ENCODE measurements at places on chromosomes 11 and 22.

- no peak for DNase-seq
Measured at GRCh38 chr22:25697181-25697664, 44.8 kb upstream of the MYO18B start.

DNA sequence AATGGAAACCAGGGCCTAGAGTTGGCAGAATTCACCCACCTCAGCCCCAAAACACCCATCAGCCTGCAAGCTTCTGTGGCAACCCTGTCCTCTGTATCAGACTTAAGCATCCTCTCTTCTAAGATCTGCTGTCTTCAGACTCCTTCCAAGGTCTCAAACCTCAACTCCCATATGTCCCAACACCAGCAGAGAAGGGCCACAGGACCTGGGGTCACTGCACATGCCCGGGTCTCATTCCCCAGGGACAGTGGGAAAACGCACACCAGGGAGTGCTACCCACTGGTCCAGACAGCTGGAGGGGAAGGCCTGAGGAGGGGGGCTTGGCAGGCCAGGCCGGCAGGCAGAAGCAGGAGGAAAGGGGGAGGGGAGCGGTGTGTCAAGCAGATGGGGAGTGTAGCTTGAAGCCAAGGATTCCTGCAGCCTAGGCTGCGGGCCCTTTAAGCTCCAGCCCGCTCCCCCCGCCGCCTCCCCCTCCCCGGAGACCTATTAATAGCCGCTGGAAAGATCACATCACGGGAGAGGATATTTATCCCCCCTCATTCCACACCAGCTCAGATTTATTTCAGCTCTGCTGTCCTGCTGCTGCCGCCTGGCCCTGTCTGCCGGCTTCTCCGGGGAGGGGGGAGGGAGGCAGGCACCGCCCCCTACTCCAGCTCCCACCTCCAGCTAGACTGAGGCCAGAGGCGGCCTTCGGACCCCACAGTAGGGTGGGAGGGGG is 16.7 kb downstream of the BCL9L start:
- peak; percentile 96 for DNase-seq

DNA sequence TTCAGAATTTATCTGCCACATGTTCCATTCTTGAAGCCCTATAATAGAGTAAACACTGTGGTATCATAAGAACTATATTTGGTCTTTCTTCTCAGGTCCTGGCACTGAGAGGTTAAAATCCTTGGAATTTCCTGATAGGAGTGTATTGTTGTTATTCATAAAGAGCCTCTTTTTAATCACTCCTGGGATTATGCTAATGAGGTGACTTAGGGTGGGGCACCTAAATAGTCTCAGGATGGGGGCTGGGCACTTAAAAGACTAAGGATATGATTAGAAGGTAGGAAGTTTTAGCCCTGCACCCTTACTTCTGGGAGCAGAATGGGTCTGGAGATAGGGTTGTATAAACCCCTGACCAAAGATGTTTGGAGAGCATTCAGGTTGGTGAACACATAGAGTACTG is 755.2 kb upstream of the TENM4 start:
- no peak for DNase-seq

- DNase-seq: no peak
Measured at GRCh38 chr11:114346709-114347141, 50.5 kb downstream of the NNMT start.

DNA sequence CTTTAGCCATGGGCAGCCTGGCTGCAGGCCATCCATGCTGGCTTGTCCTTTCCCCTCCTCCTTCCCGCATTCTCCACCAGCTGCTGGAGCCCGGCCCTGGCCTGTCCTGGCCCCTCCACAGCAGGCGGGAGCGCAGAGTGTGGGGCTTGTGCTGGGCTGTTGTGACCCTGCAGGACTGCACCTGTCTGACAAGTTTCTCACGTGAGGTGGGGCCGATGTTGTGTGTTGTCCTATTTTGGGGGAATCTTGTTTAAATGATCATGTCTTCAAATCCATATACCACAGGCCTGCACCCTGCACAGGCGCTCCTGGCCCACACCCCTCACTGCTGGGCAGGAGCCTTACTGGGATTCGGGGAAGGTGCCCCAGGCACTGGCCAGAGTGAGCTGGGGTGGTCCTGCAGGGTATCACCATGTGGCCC is 30.4 kb downstream of the TBC1D22A start:
- no peak for DNase-seq

- DNase-seq: no peak
Measured at GRCh38 chr11:29314211-29314610, 702.6 kb downstream of the KCNA4 start.

GRCh38 chr11:124868331-124869274 is 3.4 kb downstream of the ROBO3 start:
- no peak for DNase-seq

GRCh38 chr11:99952816-99953215 is 734.3 kb upstream of the ARHGAP42 start:
- DNase-seq: no peak

- DNase-seq: no peak
Measured at GRCh38 chr11:80330264-80330663, 889.4 kb upstream of the TENM4 start.

GRCh38 chr11:131186629-131187101 is 183.8 kb upstream of the NTM start:
- peak; percentile 47 for DNase-seq

DNA sequence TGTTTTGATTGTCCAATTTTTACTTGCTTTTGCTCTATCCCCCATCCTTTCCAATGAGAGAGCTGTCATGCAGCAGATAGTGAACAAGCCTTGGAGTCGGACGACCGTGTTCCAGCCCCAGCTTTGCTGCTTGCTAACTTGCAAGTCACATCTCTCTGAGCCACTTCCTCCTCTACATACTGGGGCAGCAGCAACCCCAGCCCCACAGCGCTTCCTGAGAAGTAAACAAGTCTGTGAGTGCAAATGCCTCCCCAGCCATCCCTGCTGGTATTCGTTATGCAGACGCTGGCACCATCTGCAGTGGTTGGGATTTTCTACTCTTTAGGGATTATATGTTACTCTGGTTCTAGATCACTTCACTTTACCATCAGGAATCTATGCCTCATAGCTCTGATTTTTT is 35.0 kb downstream of the TPBGL start:
- peak; percentile 73 for DNase-seq

DNA sequence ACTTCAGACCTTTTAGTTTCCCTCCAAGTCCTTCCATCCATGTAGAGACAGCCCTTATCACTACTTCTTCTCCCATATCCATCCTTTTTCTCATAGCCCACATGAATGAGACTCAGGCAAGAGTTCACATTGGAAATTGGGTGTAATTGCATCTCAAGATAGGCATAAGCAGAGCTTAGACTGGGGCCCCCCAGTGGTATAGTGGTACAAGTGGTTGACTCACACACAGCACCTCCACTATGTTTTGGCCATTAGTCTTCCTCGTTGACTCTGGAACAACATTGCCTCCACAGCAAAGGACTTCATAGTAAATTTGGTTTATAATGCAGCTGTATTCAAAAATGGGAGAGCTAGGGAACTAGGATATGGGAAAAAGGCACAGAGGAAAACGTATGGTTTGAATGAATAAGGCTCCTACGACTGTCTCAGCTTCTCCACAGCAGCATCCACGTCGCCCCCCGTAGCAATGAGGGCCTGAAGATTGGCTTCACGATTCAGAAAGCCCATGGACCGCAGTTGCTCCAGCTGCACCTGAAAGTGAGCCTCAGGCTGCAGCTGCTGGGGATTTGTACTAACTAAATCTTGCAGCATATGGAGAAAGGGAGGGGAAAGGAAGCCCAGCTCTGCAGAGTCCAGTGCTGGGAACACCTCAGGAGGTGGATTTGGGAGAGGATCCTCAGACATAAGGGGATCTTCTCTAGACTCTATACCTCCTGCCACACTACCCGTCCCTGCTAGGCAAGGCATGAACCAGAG is 2.4 kb downstream of the UBQLN3 start:
- no peak for DNase-seq

GRCh38 chr22:38012604-38013072 is 28.3 kb upstream of the SOX10 start:
- no peak for DNase-seq

DNA sequence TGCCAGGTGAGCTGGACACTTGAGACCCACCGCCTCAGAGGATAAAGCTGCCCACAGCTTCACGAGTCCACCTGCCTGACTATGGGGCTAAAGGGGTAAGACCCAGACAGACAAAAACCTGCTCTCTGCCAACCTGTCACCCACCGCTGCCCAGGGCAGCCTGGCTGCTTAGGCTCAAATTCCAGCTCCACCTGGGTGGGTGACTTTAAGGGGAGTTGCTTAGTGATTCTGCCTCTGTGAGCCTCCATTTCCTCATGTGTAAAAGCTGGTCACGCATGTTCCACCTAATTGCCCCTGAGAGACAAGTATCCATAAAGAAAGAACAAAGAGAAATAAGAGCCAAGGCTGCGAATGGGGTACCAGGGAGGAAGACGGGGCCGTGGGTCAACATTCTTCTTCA is 3.7 kb upstream of the CASTOR1 start:
- no peak for DNase-seq

GRCh38 chr11:83764643-83765042 is 478.5 kb upstream of the CCDC90B start:
- DNase-seq: no peak

DNA sequence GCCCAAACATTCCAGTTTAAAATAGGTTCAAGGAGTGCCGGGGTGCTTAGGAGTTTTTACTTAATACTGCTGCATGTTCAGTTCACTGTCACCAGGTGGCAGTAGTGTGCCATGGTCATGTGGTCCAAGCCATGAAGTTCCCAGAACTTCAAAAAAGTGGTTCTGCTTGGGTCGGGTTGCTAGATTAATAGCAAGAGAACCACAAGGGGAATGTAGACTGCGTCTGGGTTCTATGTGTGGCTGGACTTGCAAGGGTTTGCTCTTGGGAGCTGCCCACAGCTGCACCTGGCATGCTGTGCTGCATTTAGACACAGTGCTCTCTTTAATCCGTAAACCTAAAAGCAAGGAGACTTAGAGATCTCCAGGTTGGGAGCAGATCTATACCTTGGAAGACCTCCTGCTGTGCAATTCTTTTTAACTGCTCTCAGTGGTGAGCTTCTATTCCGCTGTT is 6.5 kb upstream of the SPON1 start:
- DNase-seq: peak; percentile 82

DNA sequence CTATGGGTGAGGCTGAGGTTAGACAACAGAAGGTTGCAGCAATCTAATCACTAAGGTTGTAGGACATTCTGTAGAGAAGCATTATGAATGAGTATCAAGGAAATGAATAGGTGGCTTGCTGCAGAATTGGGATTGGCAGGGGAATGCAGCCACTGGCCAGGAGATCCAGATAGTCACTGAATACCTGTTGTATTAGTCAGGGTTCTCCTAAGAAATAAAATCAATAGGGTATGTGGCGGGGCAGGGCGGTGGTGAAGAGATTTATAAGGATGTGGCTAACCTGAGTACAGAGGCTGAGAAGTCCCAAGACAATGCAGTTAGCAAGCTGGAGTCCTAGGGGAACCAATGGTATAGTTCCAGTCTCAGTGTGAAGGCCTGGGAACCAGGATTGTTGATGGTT is 163.0 kb downstream of the SPON1 start:
- no peak for DNase-seq

- DNase-seq: no peak
Measured at GRCh38 chr22:24496661-24497060, 1.5 kb downstream of the UPB1 start.

- DNase-seq: no peak
Measured at GRCh38 chr11:9645881-9646280, 18.0 kb upstream of the SWAP70 start.

DNA sequence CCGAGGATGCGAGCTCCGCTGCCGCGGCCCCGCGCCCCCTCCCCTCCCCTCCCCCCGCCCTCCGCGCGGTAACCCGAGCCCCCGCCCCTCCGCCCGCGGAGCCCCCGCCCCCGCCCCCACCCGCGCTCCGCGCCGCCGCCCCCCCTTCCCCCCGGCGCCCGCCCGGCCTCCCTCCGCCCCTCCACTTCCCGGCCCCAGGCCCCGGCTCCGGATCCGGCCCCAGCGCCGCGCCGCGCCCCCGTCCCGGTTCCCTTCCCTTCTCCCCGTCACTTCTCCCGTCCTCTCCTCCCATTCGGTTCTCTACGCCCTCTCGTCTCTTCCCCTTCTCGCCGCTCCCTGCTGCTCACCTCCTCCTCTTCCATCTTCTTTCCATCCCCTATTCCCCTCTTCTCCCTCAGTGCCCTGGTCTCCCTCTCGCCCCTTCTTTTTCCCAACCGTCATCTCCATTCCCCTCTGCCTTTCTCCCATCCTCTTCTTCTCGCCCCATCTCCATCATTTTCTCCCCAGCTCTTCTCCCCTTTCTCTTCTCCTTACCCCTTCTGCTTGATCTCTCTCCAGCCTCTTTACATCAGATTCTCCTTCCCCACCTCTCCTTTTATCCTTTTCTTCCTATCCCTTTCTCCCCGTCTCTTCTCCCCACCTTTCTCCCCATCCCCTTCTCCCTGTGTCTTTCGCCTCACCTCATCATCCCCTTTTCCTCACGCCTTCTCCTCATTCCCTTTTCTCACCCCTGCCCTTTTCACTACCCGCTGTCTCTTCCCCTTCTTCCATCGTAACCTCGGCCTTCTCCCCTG is at the start of gene DCHS1:
TSS of gene DCHS1 (minus strand) at position 20 of the 794 bp plus-strand sequence. CDS start 14,196 bp downstream, outside the sequence.
- DNase-seq: no peak

- no peak for DNase-seq
Measured at GRCh38 chr11:86089659-86090058, 20.8 kb upstream of the PICALM start.

DNA sequence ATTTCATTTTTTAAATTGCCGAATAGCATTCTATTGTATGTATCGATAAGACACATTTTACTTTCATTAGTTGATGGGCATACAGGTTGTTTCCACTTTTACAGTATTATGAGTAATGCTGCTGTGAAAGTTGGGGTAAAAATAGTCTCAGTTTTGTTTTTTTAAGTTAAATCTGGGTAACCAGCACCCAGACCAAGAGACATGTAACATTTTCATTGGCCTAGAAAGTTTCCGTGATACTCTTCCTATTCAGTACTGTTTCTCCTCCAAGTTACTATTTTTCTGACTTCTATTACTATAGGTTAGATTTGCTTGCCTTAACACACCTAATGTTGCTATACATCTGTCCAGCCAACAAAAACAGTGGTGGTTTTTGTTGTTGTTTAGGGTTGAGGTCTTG is 12.3 kb downstream of the IPO7 start:
- no peak for DNase-seq

GRCh38 chr11:131354251-131354701 is 16.1 kb upstream of the NTM start:
- DNase-seq: no peak

DNA sequence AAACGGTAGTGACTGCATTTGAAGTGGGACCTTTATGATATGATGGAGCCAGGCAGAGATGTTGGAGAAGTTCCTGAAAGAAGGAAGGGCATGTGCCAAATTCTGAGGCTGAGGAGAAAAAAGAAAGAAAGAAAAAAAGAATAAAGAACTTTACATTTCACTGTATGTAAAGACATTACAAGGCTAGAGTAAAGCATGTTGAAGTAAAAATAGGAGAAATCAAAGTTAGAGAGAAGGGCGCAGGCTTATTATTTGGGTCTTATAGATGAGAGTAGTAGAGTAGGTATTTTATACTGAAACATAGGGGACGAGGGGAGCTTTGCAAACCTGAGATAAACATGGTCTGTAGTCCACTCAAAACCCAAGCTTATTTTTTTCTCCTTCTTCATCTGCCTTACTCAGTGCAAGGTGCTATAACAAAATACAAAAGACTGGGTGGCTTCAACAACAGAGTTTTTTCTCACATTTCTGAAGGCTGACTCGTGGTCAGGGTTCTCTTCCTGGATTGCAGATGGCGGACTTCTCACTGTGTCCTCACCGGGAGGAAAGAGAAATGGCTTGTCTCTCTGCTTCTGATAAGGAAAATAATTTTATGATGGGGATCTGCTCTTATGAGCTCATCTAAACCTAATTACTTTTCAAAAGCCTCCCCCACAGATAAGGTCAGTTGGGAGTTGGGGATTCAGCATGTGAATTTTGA is 2.7 kb downstream of the HBG1 start:
- DNase-seq: no peak

Data from left lung (tissue), 14 donors.